ENCODE measurements at places on chromosomes 11 and 22.
A peak's percentile ranks its signal among the peaks of the same experiment; 100 is the strongest.

DNA sequence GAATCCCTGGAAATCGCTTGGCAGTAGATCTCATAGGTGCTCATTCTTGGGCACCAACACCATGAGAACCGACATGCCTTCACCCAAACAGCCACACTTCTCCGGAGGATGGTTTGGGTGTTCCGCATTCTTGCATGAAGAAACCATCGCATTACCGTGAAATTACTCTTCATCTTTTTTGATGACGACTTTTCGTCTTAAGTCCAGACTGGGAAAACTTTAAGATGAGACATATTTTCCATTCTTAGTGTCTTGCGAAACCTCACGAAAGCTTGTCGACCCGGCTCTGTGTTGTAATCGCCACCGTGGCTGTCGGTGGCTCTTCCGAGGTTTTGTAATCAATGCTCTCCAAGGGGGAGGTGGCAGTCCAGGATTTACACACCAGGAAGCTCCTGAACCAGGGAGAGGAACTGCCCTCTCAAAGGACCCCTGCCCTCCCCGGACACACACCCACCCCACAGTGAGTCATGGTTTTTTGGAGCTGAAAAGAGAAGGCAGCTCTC, 1.7 kb downstream of the TOM1 start:
- no peak for ATAC-seq

GRCh38 chr22:42711895-42712837, 8.5 kb downstream of the A4GALT start:
- ATAC-seq: no peak

GRCh38 chr22:27903805-27904473, 15.1 kb downstream of the PITPNB start:
- peak; percentile 93 for ATAC-seq

DNA sequence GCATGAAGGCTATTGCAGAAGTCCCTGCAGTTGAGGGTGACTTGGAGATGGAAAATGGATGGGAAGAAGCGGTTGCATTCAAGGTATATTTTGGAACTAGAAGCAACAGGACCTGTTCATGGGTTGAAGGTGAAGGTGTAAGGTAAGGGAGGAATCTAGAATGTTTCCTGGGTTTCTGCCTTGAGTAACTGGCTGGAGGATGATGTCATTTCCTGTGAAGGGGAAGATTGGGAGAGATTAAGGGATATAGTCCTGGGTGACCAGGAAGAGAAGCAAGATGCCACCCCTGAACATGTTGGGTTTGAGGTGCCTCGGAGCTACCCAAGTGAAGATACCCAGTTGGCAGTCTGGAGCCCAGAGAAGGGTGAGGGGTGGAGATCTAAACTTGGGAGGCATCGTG, 12.1 kb upstream of the MOGAT2 start:
- ATAC-seq: no peak

GRCh38 chr11:69058511-69059270, 10.0 kb downstream of the TPCN2 start:
- no peak for ATAC-seq

DNA sequence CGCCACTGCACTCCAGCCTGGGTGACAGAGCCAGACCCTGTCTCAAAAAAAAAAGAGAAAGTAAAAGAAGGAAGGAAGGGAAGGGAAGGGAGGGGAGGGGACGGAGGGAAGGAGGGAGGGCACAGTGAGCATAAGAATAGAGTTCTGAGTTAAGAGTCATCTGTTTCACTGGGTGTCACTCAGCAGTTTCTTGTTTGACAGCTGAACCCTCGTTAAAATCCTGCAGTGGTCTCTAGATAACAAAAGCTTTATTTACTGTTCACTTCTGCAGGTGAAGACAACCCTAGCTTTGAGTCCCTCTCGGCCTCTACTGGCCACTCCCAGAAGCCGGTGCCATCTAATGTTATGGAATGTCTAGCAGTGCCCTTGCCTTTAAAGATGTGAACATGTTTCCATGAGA, 71.2 kb downstream of the CLPB start:
- ATAC-seq: no peak

DNA sequence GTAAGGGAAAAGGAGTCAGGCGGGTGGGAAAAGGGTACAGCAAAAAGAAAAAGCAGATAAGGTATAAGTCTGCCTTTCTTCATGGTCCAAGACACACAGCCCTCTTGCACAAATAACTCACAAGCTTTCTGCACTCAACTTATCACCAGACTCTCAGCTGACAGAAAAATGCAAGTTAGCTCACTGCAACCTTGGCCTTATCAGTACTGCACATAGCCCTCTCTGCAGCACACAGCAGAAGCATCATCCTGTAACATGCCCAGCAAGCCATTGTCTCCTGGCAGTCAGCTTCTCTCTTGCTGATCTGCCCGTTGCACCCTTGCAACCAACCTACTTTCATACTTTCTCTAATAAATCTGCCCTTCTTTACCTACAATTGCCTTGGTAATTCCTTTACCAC, 5.8 kb downstream of the ZBTB44 start:
- no peak for ATAC-seq

DNA sequence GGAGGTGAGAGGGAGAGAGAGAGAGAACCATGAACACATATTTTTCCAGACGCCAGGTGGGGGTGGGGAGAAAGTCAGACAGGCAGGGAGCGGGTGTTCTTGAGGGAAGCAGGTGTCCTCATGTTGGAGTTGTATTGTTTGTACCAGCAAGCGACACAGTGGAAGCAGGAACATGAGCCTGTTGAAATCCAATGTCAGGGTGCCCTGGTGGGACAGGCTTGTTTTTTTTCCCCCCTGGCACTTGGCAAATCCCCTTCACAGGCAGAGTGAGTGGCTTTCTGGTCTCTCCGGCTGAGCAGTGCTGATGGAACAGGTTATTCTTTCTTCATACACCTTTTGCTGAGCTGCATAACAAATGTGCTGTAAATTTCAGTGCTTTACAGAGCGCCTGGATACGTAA, 125.6 kb downstream of the GRIK4 start:
- no peak for ATAC-seq

GRCh38 chr11:134374171-134374570, 37.9 kb downstream of the B3GAT1 start:
- ATAC-seq: no peak

DNA sequence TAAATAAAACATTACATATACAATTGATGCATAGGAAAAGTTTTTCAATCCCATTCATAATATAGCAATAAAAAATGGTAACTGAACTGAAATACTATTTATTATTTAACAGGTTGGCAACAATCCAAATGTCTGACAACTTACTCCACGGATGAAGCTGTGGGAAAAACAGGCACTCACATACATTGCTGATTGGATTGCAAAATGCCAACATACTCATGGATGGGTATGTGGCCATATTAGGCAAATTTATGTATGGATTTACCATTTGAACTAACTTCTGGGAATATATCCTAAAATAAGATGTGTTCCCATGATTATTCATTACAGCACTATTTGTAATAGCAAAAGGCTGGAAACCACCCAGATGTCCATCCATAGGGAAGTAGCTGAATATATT, 3.2 kb upstream of the BIRC2 start:
- no peak for ATAC-seq

DNA sequence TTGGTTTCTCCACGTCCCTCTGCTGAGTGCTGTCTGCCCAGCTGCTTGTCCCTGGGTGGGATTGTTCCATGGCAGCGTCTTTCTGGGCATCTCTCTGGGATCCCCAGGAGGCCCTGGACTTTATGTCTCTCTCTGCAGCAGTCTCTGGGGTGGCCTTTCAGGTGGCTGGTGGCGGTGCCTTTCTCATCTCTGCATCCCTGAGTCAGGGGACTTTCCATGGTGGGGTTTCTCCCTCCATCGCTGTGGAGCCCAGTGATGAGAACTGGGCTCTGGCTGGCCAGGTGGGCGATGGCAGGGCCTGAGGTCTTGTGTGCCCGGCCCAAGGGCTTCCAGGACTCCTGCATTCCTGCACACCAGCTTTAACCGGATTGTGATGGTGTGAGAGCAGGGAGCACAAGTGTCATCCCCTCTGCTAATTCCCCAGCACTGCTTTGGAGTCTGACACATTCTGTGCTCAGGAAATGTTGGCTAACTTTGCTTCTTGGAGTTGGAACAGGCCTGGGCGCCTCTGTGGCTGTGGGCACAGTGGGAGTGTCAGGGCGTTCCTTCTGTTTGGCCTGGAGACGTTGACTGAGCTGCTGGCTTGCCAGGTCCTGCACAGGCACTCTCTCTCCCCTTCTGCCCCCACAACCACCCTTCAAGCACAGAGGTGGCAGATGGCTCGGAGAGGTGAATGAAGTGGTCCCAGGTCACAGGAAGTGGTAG, 27.9 kb downstream of the FAM83F start:
- no peak for ATAC-seq

DNA sequence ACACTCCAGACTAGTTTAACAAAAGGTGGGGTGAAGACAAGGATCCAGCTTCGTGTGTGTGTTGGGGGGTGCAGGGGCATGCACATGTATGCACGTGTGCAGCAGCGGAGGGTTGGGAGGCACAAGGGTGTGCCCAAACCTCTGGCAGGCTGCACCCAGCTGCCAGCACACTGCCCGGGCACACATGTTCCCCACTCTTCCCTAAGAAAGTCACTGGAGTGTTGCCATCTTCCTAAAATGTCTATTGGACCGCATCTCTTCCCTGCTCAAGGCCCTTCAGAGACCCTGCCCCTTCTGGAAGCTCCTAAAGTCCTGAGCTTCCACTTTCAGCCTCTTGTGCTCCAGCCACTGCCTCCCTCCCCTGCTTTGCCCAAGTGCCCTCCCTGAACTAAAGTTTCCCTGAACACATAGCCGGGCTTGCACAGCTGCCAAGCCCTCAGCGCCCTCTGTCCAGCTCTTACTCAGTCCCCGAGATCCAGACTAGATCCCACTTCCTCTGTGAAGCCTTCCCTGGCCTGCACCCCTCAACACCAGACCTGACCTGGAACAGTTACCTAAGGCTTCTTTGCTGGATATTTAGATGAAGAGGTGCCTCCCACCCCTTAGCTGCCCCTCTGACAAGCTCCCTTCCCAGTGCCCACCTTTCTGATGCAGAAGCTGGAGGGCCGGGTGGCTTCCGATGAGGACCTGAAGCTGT, 6.0 kb downstream of the CFL1 start:
- ATAC-seq: no peak

GRCh38 chr11:11163236-11163635, 189.8 kb downstream of the CSNK2A3 start:
- no peak for ATAC-seq

- ATAC-seq: no peak
These were observed 377.0 kb downstream of the ETS1 start for GRCh38 chr11:128210148-128210940.

- ATAC-seq: no peak
These were observed 90.3 kb downstream of the PAX6 start for GRCh38 chr11:31720671-31721365.

GRCh38 chr11:80702264-80702663, 1261.4 kb upstream of the TENM4 start:
- ATAC-seq: no peak

DNA sequence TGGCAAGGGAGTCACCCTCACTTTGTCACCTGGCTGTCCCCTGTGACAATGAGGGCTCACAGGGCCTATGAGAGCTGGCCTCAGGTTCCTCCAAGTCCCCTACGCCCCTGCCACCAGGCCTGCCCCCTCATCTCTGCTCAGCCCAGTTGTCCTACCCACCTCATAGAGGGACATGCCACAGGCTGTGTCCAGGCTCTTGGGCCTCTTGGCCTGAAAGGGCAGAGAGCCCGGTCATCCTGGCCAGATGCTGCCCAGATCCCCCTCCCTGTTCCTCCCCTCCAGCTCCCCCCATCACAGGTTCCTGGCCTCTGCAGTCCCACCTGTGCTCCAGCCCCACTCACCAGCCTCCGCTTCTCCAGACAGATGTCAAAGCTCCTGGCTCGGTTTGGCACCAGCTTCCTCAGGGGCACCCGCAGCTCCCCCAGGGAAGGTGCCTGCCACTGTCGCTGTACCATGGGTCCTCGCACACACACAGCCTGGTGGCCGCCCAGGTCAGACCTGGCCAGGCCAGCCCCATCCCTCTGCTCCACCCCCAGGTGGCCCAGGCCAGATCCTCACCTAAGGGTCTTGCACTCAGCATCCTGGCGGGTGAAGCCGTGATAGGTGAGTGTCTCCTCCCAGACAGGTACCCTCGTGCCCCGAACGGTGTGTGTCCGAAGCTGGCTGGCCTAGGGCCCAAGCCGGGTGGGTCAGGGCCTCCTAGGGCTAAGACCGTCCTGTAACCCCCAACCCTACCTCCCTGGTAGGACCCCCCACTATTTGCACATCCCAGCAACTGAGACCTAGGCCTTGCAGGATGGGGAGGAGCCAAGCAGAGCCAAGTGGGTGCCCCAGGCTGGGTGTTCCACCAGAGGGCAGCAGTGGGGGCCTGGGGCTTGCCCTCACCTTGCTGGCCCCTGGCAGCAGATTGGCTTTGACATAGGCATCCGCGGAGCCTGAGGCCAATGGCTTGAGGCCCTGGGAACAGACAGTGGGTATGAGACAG, 8.3 kb downstream of the NDUFV1 start:
- ATAC-seq: no peak

- ATAC-seq: no peak
These were observed 113.0 kb downstream of the ADAMTS15 start for GRCh38 chr11:130561441-130561881.

- no peak for ATAC-seq
These were observed 66.7 kb upstream of the MYEOV start for GRCh38 chr11:69227271-69227670.

GRCh38 chr22:41383085-41383484, 1.3 kb downstream of the TEF start:
- ATAC-seq: no peak

GRCh38 chr11:44743959-44744557, 17.3 kb downstream of the TSPAN18 start:
- ATAC-seq: no peak

- no peak for ATAC-seq
These were observed 117.0 kb upstream of the BLID start for GRCh38 chr11:122232985-122233384.

DNA sequence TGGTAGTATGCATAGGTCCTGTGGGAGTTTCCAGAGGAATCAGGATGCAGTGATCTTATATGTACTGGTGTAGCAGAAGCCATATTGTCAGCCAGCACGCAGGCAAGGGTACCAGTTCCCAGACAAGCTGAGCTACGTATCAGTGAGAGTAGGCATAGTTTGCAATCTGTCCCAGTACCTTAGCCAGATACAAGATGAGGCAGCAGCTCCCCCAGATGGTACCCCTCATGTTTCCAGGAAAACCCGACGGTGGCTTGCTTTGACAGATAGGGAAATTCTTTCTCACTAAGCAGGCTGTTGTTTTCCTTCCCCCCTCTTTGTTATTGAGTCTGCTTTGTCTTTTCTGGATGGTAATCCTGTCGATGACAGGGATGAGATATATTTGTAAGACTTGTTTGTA, 109.7 kb upstream of the RRM1 start:
- ATAC-seq: peak; percentile 43
